ENCODE measurements at places on chromosomes 2 and 18.

DNA sequence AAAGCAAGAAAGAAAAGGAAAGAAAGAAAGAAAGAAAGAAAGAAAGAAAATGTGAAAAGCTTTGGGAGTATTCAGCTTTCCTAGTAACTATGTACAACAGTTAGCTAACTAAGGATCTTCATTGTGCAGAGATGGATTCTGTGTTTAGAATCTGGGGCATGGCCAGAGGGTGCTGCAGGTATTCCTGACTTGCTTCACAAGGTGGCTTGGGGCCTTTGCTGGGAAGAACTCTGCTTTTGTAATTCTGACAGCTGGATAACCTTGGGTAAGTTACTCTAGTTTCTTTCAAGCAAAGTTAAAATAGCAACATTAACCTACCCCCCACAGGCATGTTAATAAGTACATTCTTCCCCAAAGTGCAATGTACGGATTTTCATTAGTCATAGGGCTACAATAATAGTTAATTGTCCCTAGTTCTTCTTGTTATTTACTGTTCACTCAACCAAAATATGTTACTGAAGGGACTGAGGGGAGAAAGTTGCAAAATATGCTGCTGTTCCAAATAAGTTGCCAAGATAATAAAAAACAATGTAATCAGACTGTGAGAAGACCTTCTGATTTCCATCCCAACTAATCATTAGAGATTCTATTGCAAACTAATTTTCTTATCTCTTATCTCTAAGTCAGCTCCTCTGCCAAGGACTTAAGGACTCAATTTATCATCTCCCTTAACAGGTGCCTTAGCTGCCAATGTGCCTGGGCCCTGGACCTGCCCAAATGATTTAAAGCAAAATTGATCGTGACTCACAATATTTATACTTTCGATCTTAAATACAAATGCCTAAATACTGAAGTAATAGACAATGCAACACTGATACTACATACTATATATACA, 50.3 kb downstream of the SERPINB8 start:
- DNase-seq = no peak

GRCh38 chr2:47237375-47238334, 82.5 kb upstream of the STPG4 start:
- DNase-seq = no peak

DNA sequence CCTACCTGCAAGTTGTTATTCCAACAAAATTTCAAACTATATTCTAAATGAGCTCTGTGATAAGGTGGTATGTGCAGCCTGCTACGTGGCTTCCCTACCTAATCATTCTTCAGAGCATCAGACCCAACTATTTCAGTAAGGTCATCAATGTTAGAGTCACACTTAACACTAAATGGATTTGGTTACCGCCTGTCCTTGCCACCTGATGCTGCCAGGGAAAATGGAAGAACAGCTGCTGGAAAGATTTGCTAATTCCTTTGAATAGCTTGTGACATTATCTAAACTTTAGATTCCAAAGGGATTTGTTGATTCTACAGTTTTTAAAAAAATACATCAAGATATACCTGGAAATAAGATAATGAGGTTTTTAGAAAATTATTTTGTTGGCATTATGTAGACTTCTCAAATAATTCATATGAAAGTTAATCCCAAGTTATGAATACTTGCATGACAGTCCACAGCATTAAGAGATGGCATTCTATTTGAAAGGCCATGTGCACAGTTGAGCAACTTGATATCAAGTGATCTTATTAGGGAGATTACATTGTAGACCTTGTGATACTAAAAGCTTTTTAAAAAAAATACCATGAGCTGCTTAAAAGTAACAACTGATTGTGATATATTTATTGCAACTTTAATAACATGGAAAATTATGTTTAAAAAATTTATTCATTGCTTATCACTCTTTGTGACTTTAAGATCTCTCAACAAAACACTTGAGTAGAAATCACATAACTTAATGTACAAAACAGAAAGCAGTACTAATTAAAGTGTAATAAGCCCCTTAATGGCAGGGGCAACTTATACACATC, 98.3 kb upstream of the UGP2 start:
- no peak for DNase-seq

GRCh38 chr2:60573251-60573650, 19.8 kb upstream of the BCL11A start:
- no peak for DNase-seq

DNA sequence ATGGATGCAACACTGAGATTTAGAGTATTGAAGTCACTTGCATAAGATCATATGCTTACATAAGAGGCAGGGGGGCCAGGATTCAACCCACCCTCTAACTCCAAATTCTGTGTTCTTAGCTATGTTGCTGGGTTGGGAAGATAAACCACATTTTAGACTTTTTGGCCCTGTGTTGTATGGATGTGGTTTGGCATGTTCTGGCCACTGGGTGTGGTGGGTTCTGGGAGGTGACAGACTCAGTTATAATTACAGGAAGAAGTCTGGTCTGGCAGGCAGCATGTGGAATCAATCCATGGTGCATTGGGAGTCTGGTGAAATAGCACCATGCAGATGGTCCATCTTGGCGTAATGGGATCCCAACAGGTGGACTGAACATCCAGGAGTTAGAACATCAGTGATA, 138.9 kb downstream of the LTBP1 start:
- no peak for DNase-seq

GRCh38 chr2:189848276-189848675, 64.0 kb downstream of the PMS1 start:
- DNase-seq = no peak

DNA sequence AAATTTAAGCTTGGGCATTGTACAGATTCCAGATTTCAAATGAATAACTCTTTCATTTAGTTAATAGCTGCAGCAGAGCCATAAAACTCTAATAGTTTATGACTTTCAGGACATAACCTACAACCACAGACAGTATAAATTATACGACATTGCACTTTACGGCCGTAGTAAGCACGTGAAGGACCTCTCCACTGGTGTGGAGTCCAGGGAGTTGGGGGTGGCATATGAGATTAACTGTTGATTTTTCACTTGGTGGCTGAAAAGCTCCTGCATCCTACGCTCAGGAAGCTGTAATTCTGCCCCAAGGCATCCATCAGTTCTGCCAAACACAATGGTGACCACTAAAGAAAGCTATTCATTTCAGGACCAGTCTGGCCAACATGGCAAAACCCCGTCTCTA, 376.2 kb downstream of the SOX11 start:
- no peak for DNase-seq

- DNase-seq = no peak
Measured at GRCh38 chr2:86557836-86558235, 5.4 kb downstream of the CHMP3 start.
